ENCODE measurements at places on chromosomes 3 and 15.

DNA sequence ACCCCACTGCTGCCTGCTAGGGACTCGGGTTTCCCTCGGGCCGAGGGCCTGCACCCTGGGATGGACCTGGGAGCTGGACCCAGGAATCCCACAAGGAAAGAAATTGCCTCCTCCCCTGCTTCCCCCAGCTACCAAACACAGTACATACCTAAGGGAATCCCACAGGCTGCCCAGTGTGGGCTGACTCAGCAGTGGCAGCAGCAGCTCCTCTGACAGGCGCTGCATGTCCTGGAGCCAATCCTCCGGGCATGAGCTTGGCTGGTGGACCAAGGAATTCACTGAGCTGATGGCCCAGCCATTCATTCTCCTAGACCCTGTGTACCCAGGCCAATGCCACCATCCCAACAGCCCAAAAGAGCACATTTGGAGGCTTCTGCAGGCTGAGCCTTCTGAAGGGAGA is 9.5 kb upstream of the LTK start:
- DNase-seq, result no peak

DNA sequence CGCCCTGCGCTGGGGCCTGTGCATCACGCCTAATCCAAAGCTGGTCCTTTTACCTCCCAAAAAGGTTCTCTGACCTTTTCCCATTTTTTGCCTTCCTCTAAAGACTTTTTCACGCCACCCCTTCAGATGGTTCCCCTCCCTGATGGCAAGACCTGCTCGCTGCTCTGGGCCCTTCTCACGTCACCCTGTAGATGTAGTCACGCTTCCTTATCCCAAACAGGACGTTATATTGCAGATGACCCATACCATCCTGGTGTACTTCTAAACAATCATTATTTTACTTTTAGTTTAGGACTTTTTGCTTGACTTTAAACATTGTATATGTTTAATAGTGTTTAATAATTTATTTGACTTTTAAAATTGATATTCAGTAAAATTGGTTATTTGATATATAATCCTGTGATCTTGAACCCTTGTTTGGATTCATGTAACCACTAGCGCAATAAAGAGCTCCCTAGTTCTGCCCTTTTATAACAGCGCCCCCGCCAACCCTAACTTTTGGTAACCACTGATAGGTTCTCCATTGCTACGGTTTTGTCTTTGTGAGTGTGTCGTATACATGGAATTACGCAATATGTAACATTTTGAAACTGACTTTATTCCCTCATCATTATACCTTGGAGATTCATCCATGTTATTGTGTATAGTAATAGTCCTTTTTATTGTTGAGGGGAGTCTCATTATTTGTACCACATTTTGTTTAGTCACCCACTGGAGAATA is 159.0 kb upstream of the CHRNA7 start:
- no peak for DNase-seq

DNA sequence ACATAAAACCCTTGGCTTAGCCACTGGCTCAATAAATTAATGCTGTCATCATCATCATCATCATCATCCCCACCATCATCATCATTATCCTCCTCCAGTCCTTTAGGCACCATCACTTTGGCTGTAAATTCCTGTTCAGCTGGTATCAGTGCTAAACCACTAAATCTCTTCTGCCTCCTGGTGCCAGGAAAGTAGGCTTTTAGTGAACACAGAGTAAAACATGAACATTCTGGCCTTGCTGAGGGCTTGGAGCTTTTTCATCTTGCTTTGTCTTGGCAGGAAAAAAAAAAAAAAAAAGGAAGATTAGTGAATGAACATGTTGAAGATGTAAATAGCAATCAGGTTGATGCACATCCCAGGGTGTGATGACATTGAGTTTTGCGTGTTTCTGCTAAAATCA is 67.3 kb upstream of the EIF1B start:
- DNase-seq, result no peak

- DNase-seq, result no peak
Observed at GRCh38 chr15:76802411-76802810, 102.7 kb downstream of the SCAPER start.

- no peak for DNase-seq
Observed at GRCh38 chr15:52014616-52015015, 4.4 kb upstream of the MAPK6 start.

- DNase-seq, result no peak
Observed at GRCh38 chr15:78322243-78322642, 17.9 kb upstream of the CRABP1 start.
